ENCODE measurements at places on chromosomes 1 and 21.

- DNase-seq: no peak
Measured at GRCh38 chr1:200899015-200899386, 4.3 kb downstream of the INAVA start.

- no peak for DNase-seq
Measured at GRCh38 chr1:42966688-42967612, 8.3 kb upstream of the SLC2A1 start.

DNA sequence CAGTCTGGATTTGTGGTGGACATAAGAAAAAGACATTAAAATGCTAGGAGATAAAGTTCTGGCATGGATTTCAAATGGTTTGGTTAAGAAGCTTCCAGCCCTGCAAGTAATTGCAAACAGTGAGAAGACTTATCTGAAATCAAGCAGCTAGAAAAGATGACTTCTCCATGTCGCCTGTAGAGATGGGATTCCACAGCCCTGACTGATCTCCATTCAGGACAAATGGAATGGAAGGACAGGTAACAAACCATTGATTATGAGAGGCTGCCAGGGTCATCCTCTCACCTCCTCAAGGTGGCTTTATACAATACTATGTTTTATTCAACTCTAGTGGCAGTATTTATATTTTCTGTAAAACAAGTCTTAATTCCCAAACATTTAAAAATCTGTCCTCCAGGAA, 237.9 kb downstream of the HLX start:
- no peak for DNase-seq

DNA sequence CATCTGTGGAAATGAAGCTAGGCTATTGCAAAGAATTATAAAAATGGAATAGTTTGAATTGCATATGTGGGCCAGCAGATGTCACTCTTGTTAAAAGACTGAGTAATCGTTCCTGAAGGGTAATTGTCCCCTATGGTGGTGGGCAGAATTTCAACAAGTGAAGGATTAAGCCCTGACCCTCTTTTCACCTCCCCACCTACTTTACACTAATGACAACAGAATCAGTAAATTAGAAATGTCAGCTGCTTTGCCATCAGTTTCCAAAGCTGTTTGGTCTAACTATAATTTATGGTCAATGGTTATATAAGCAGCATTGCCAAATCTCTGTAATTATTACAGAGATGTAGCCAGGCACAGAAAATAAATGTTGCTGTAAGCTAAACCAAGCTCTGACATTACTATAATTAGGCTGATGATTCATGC, 898.6 kb downstream of the AMY1C start:
- no peak for DNase-seq

DNA sequence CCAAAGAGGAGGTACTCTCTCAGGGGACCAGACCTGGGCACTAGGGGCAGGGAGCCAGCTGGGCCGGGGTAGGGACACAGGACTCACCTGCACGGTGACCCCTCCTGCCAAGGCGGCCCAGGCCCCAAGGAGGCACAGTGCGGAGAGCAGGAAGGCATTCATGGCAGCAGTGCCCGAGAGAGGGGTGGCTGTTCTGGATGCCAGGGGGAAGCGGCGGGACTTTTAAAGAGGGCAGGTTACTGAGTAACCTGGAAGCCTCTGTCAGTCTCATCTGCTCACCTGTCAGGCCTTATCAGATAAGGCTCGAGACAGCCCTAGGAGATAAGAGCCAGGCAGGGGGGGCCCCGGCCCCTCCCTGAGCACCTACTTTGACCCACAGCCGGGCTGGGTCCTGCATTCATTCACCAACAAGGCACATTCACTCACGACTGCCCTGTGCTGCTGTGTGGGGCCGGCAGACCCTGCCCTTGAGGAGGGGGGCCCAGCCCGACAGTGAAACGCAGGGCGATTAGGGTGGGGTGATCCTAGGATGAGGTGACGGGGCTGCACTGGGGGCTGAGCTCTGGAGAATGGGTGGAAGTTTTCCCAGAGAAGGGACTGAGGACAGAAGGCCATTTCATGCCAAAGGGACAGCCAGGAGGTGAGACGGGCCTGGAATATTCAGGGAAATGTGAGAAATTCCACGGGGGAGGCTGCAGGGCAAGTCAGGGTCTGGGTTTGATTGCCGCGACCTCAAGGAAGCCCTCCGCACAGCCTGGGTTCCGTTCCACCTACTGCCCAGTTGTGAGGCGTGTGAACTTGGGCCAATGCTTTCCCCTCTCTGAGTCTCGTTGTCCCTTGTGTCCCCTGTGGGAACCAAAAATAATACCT, at the start of gene GUCA2A:
TSS of gene GUCA2A (minus strand) at position 195 of the 870 bp plus-strand sequence. CDS start at position 162, 33 bp downstream.
- no peak for DNase-seq

- DNase-seq: no peak
Measured at GRCh38 chr21:32795802-32796559, 24.4 kb upstream of the PAXBP1 start.

DNA sequence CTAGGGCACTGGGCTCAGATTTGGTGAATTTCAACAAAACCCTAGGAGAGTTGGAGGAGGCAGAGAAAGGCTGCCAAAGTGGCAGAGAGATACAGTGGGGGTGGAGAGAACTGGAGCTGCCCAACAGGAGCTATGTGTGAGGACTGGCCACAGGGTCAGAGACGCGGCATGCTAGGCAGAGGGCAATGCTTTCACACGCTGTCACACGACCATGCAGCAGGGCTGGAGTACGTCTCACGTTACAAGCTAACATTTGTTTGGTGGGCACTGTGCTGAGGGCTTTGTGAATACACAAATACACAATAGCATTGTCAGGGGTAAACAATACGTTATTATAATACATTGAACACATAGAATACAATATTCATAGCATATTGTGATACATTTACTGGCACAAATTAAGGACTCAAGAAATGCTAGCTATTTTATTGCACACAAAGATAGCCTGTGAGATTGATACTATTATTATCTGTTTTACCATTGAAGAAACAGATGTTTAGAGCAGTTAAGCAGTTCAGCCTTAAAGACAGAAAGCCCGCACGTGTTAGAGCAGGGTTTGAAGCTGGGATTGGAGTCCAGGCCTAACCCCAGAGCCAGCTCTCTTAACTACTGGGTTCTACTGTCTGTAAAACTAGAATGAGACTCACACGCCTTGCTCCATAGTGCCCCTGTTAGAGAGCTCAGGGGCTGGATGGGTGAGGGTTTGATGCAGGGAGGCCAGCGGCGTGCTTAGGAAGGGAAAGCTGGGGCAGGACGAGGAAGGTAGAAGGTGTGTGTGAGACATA, 4.5 kb downstream of the RAB7B start:
- no peak for DNase-seq

GRCh38 chr1:77039739-77040138, 172.5 kb downstream of the ST6GALNAC5 start:
- no peak for DNase-seq

DNA sequence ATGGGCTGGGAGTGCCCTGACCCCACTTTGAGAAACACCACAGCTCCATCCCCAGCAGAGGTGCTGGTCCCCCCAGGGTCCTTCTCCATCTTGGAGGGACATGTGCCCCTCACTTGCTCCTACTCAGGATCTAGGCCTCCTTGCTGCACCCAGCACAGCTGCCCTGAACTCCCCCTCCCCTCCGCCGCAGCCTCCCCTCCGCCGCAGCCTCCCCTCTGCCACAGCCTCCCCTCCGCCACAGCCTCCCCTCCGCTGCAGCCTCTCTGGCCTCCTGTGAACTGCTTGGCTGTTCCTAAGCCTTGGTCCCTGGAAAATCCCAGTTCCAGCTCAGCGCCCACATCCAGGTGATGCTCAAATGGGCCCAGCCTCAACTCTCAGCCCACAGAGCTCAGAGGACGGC, 15.9 kb upstream of the TSPEAR start:
- DNase-seq: no peak

DNA sequence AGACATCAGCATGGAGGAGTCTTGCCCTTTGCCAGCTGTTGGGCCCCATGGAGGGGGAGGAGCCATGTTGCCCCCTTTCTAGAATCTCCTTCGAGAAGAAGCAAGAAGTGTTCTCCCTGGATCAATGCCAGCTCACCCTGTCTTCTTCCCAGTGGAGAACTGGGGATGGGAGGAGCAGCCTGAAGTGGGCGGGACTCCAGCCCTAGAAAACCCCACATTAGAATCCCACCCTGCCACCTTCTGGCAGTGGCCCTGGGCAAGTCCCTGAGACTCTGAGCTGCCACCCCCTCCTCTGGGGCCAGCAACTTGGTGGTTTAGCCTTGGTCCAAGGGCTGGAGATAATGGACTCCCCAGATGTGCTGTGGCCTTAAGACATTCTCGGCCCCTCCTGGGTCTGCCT, 51.7 kb downstream of the PAX7 start:
- DNase-seq: no peak

DNA sequence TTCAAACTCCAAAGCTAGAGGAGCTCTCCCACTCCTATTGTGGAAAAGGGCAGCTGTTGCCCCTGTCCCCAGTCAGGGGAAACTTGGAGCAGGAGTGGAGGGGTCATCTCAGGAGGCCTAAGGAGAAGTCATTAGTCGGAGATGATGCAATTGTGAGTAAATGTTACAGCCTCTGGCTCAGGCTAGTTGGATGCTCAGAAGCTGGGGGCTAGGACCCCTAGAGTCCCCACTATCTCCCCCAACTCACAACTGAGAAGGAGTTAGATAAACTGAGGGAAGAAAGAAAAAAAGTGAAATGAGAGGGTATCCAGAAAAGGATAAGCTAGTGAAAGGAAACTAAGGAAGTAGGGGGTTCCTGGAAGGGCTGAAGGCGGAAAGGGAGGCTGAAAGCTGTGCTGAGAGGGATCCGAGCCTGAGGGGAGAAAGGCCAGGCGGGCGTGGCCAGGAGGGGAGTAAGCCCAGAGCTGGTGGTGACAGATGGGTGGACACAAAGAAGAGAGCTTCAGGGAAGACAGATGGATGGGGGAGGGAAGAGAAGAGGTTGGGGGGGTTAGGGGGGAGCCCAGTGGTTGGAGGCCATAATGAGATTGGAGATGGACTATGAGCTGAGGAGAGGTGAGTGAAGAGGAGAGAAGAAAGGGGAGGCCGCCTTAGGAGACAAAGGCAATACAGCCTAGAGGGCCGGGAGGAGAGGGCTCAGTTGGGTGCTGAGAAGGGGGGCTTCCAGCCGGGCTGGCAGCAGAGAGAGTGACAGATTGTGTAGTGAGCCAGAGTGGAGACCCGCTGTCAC, 4.5 kb upstream of the NHLH1 start:
- no peak for DNase-seq

- DNase-seq: no peak
Measured at GRCh38 chr1:46699666-46700065, 19.2 kb downstream of the EFCAB14 start.

- no peak for DNase-seq
Measured at GRCh38 chr1:226512076-226512728, 36.4 kb upstream of the STUM start.

- no peak for DNase-seq
Measured at GRCh38 chr1:27393641-27394281, 1.3 kb downstream of the GPR3 start.
